ENCODE measurements at places on chromosomes 1 and 21.

DNA sequence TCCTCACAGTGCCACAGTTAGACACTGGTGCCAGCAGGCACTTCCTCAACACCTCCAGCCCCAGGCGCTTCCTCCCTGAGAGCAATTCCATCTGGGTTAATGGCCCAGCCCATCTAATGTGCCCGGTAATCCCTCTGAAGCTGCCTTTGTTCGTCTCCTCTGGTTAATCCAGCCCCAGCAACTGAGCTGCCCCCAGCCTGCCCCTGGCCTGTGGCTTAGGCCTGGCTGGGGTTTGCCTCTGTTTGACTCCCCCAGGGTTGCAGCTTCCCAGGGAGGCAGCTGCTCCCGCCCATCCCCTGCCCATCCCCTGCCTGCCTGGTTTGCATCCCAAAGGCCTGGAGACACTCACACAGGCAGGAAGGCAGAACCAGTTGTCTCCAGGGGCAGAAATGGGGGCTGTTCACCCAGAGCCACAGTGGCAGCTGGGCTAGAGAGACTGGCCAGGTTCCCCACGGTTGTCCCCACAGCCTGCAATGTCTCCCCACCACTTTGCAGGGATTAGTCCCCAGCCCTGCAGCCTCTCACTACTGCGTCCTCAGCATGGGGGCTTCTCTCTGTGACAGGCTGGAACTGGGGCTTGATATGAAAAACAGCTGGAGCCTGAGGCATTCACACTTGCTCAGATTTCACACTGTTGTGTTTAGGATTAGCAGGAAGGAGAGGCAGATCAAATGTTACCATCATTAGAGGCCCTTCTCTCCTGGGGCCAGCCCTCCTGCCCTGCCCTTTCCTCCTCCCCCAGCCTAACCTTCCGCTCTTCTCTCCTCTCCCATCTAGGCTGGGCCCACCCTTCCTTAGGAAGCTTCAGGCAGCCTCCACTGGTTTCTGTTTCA, 120.2 kb downstream of the TLR5 start:
- DNase-seq: no peak

DNA sequence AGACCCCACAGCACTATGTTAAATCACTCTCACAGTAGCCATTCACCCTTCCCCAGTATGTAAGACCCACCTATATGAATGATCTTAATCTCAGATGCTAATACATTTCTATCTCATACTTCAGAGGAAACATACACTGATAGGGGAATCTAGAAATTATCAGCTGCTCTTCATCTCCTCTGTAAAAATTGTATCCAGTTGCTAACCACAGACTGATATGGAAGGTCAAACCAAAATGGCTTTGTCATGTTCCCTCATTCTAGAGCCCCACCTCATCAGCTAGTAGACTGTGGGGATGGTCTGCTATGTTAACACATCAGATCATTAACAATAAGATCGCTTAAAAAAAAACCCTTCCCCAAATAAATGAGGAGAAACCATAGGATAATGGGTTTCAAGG, 71.7 kb downstream of the UBR4 start:
- DNase-seq: no peak

- DNase-seq: no peak
These were observed 18.4 kb upstream of the IL10 start for GRCh38 chr1:206790502-206791250.

DNA sequence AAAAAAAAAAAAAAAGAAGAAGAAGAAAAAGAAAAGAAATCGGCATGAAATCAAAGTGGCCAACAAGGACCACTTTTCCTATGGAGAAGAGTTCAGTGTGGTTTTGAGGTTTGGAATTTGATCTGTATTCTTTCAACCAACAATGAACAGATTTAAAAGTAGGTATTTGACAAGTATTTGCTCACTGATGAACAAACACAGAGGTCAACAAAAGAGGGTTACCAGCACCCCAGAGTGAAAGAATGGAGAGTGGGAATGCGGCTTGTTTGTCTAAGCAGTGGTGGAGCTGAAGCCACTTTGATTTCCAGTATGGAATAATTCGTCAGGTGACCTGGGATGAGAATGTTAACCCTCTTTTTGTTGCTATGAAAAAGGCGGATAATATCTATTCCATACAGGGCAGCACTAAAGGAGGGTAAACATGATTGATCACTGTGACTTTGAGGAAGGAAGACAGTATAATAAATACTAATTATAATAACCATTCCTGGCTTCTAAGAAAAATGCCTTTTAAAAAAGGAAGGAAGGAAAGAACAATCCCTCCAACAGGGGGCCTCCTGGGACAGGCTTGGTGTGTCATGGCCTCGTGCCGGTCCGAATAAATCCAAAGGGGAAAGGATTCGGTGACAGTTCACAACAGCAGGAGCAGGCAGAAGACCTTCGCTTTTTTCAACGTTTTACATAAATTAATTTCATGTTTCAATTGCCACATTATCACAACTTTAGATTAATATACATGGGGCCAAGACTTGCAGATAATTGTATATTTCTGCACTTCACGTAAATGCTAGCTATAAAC, 37.2 kb upstream of the SIM2 start:
- peak; percentile 49 for DNase-seq

- no peak for DNase-seq
These were observed 94.4 kb upstream of the TNFSF4 start for GRCh38 chr1:173301507-173301906.

GRCh38 chr1:152108882-152109222, 6.4 kb downstream of the TCHH start:
- DNase-seq: no peak

DNA sequence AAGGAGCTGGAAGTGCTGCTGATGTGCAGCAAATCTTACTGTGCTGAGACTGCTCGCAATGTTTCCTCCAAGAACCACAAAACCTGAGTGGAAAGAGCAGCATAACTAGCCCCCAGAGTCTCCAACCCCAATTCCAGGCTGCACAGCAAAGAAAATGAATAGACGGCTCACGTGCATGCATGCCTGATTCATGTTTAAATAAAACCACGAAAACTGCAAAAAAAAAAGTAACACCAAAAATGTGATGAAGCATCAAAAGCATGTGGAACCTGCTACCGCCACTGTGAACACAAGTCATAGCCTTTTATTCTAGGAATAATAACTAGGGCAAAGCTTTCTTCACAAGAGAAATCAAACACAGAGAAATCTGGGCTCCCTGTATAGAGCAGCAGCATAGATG, 9.6 kb upstream of the TRNP1 start:
- no peak for DNase-seq

GRCh38 chr1:32377541-32378220, 15.3 kb downstream of the TSSK3 start:
- DNase-seq: no peak

DNA sequence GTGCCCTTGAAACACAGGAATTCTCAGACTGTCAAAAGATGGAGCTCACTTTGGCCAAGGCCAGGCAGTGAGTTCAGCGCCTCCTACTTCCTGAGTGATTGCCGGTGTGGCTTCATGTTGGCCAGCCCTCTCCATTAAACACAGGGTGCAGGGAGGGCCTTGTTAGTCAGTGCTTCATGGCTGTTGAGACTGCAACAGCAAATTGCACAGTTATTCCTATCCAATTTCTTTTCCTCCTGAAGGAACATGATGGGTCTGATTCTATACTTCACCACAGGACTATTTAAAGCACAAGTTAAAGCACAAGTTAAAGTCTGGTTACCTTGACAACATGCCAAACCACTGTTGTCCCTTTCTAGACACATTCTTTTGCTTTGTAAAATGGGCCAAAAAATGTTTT, 156.6 kb downstream of the SIPA1L2 start:
- no peak for DNase-seq

DNA sequence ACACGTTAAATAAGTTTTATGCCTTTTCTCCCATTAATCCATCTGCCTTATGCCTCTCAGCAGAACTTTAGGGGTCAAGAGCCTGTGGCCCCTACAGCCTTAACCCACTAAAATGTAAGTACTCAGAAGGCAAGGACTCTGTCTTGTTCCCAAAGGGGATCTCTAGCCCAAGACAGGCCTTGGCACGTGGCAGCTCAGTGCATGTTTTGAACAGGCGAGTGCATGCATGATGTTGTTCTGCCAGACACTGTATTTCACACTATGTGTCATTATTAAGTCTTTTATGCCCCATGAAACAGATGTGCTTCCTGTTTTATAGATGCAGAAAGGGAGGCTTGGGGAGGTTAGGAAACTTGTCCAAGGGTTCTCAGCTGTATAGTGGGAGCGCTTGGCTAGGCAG, 102.8 kb downstream of the ETS2 start:
- DNase-seq: no peak

- no peak for DNase-seq
These were observed 8.9 kb upstream of the LGALS8 start for GRCh38 chr1:236514703-236515442.

- no peak for DNase-seq
These were observed 6.0 kb downstream of the TARS2 start for GRCh38 chr1:150493175-150493574.

DNA sequence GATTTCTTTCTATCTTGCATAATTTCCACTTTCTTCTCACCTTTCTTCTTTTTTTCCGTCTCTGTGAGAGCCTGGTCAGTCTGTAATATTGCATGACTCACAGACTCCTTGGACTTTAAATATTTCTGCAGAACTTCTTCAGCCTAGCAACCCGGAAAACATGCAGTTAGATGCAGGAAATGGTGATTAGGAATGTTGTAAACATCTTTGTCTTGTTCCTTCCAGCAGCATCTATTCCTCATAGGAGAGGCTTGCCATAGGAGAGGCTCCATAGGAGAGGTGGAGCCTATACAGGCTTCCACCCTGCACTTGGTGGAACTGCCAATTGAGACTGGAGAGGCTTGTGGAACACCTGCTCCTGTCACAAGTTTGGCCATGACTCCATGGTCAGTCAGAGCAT, 10.0 kb downstream of the GBP5 start:
- DNase-seq: peak; percentile 65

DNA sequence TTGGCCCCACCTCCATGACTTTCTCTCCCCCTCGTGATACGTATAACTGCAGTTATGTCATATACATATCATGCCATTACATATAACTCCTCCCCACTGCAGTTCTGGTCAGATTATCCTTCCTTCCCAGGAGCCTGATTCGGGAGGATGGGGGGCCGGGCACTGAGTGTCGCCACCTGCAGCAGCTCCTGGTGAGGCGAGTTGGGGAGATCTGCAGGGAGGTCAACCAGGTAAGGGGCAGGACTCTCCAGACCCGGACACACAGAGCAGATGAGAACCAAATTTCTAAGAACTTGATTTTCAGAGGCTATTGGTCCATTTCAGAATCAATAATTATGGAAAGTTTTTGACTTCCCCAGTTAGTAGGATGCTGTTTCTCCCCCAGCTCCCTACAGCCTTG, 19.5 kb downstream of the HYI start:
- no peak for DNase-seq

- no peak for DNase-seq
These were observed 122.8 kb downstream of the NOS1AP start for GRCh38 chr1:162192306-162192678.

DNA sequence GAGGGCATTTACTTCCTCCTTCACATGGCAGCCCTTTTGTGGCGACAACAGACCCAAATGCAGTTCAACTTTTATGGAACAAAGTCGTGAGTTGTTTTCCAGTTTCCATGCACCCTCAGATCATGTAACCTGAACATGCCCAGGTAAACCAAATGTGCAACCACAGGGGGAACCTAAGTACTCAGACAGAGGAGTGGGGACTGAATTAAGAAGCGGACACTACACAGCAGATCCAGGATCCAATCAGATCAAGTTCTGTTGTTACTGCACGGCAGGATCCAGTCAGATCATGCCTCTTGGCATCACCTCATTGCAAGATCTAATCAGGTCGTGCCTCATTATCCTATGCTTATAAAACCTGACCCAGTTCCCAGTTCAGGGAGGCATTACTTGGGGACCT, 115.7 kb downstream of the MATN1 start:
- DNase-seq: no peak

- DNase-seq: no peak
These were observed 7.5 kb downstream of the CLDN14 start for GRCh38 chr21:36472377-36472776.

DNA sequence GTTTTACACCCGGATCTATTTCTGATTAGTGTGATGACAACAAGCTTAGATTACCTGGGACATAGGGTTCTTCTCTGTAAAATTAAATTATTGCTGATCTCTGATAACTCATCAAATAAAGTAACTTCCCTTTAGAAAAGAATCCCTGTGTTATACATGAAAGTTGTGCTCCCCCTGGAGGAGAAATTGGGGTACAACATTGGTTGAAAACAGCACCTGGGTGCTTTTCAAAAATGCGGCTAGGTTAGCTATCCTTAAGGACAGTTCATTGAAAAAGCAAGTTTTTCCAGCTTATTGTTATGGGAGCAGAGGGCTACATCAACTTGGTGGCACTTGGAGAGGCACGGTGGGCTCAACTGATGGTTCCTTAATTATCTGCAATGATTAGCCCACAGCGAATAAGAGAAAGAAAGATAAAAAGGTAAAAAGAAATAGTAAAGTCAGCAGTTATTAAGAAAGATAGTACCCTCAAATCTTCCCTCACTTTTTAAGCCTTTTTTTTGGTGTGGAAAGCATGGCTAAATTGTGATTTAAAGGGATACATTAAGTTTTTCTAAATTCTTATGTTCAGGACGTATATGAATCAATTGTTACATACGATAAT, 97.8 kb downstream of the FMN2 start:
- DNase-seq: peak; percentile 63

- no peak for DNase-seq
These were observed 6.3 kb downstream of the LRRC53 start for GRCh38 chr1:74505928-74506710.

DNA sequence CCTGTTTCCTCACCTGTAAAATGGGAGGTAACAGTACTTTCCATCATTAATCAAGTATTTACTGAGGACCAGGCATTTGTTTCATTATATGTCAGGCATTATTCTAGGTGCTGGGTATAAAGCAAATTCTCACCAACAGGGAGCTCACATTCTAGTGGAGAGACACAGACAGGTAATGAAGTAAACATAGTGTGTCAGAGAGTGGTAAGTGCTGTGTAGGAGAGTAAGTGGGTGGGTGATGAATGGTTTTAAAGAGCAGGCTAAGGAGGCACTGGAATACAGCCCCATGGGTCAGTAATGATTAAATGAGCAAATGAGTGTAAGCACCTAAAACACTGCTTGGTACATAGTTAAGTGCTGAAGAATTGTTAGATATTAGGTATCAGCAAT, 60.4 kb downstream of the DNTTIP2 start:
- no peak for DNase-seq

GRCh38 chr1:199218533-199218932, 579.7 kb downstream of the PTPRC start:
- no peak for DNase-seq

- DNase-seq: no peak
These were observed 142.9 kb downstream of the APP start for GRCh38 chr21:26027696-26028095.

- no peak for DNase-seq
These were observed 4.3 kb downstream of the CR1L start for GRCh38 chr1:207649210-207649753.

DNA sequence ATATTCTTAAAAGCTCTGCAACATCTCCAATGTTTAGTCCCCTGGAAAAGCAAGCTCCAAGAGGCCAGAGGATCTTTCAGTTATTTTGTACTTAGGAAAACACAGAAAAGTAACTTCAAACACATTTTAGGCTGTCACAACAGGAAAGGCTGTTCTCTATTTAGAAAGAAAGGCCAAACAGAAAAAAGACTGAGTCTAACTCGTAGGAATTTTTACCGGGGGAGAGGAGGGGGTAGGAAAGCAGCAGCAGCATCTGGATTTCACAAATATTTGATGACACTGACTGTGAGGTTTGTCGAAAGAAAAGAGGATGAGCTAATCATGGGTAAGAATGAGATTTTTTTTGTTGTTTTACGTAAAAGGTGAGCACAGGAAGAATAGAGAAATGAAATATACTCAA, 107.1 kb downstream of the EIF4G3 start:
- no peak for DNase-seq

GRCh38 chr1:224509907-224510306, 75.3 kb upstream of the WDR26 start:
- DNase-seq: no peak

All from dermis blood vessel endothelial cell (primary cell).